ENCODE measurements at places on chromosomes 16 and 17.

DNA sequence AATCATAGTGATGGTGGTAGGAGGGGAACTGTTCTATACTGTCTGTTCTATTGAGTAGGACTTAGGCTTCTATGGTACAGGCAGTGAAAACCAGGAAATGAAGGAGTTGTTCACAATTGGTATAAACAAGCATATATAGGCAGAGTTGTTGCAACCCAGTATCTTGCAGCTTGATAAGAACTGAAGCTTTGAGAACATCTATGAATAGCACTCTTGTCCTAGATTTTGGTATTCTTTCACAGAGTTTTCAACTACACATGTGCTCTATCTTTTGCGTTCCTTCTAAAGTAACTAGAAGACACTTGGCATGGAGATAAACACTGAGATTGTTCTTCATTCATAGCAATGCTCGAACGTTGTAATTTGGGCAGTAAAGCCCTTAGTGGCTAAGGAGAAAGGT lies 91.8 kb downstream of the KCNJ2 start:
- DNase-seq: no peak

DNA sequence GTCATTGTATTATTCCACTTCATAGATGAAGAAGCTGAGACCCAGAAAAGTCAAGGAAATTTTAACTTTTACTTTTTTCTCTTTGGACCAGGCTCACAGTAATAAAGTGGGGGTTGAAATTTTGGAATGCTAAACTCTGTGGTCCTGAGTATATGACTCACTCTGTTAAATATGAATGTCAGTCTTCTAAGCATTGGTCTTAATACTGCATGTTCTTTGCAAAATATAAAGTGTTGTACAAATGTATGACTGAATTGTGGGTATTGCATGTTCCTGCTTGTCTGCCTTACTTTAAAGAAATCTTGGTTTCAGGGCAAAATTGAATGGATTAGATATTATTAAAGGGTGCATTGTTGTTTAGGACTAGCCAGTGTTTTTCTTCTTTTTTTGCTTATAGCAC lies 950.8 kb upstream of the GOT2 start:
- no peak for DNase-seq

DNA sequence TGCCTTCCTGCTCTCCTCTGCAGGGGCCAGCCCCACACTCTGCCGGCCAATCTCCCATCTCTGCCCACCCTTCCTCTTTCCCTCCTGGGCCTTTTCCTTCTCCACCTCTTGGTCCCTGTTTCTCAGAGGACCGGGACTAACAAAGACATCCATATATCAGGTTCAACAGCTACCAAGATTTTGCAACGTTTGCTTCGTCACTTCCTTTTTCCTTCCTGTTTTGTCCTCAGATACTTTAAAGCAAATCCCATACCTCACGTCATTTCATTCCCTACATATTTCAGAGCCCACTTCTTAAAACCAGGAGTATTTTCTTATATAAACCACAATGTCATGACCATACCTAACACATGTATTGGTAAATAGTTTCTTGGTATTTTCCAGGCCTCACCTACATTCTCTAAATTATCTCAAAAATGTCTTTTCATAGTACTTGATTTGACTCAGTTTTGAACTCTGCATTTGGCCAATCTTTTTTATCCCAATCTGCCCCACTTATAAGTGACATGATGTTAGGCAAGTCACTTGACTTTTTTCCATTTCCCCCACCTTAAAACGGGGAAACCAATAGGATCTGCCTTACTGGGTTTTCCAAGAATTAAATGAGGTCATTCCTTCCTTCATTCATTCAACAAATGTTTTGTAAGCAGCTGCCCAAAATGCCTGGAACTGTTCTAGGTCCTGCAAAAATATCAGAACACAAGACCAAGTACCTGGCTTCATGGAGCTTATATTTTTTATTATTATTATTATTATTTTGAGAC lies 7.2 kb upstream of the USP10 start:
- DNase-seq: peak; percentile 65

DNA sequence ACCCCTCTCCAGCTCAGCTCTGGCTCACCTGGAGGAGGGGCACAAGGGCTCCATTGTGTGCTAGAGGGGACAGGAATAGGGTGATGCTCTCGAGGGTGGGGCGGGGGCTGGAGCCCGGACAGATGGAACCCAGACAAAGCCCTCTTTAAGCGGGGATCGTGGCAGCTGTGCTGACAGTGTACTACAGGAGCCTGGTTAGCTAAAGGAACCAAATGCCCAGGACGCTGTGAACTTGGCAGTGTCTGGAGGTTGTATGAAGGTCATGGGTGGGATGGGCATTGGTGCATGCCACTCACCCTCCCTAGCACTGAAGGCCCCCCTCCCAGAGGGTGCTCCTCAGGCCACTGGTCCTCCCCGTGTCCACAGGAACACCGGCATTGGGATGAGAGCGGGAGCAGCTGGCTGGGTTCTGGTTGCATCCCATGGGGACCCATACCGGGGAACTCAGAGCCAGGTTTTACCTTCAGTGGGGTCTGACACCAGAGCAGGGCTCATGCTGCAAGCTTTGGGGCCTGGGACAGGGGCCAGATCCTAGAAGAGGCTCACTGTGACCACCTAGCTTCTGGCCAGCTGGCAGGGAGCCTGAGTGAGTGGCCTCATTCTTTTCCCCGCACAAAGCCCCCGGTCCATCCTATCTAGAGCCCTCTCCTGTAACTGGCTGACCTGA lies 11.9 kb downstream of the KIF19 start:
- DNase-seq: no peak

GRCh38 chr16:13421726-13422125 lies 498.2 kb upstream of the ERCC4 start:
- DNase-seq: no peak

DNA sequence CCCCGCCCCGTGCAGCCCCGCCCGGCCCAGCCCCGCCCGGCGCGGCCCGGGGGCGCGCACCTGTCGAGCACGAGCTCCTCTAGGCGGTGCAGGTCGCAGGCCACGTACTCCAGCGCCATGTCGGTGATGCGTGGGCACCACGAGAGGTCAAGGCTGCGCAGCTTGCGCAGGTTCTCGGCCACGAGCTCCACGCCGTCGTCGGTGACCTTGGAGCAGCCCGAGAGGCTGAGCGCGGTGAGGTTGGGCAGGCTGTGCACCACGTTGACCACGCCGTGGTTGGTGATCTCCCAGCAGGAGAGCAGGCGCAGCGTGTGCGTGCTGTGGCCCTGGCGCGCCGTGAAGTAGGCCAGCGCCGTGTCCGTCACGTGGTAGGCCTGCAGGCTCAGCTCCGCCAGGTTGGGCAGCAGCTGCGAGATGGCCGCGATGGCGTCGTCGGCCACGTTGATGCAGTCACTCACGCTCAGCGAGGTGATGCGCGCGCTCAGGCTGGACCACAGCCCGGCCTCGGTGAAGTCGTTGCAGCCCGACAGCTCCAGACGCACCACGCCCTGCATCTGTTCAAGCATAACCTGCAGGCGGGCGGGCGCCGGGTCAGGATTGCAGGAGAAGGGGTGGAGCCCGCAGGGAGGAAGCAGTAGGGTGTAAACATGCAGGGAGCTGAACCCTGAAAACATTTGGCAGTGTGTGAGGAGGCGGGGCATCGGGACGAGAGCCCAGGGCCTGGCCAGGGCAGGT lies 5.3 kb upstream of the WDR24 start:
- no peak for DNase-seq

GRCh38 chr17:3762922-3763776 lies 37.8 kb downstream of the ITGAE start:
- peak; percentile 22 for DNase-seq

GRCh38 chr16:84656649-84657048 lies 8.3 kb downstream of the KLHL36 start:
- no peak for DNase-seq

- DNase-seq: no peak
Observed at GRCh38 chr17:76063875-76064546, 8.3 kb downstream of the SRP68 start.

DNA sequence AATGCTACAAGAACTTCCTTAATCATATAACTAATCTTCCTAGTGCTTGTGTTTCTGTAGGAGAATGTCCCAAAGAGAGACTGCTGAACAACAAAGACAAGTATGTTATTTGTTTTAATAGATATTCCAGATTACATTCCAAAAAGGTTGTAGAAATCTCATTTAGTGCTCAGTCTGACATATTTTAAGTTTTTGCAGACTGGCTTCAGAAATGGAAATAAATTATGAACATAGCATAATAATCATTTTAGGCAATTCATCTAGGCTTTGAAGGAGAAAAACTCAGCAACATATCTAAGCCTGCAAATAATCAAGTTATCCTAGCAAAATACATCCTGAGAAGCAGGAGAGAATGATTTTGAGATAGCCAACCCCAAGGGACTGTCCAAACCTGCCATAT lies 171.6 kb upstream of the CDH5 start:
- no peak for DNase-seq

- peak; percentile 36 for DNase-seq
Observed at GRCh38 chr17:64384253-64385186, 6.1 kb downstream of the PECAM1 start.

DNA sequence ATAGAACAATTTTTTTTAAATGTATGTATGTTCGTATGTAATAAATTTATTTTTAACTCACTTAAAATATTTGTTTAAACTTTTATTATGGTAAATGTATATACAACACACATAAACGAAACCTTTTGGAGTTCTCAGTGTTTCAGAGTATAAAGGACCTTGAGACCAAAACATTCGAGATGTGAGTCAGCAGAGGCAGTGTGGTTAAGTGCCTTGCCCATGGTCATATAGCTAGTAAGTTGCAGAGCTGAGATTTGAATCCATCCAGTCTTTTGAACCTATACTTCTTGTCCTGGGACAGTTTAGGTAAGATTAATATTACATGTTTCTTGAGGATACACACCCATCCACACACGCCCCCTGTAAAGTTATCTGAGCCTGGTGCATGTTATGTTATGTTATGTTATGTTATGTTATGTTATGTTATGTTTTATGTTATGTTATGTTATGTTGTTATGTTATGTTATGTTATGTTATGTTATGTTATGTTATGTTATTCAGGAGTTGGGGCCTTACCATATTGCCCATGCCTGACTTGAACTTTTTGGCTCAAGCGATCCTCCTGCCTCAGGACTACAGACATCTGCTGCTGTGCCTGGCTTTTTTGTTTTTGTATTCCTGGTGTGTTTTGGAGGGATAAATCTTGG lies 41.8 kb downstream of the TNRC6A start:
- no peak for DNase-seq

- no peak for DNase-seq
Observed at GRCh38 chr17:67617304-67617899, 100.3 kb upstream of the NOL11 start.

DNA sequence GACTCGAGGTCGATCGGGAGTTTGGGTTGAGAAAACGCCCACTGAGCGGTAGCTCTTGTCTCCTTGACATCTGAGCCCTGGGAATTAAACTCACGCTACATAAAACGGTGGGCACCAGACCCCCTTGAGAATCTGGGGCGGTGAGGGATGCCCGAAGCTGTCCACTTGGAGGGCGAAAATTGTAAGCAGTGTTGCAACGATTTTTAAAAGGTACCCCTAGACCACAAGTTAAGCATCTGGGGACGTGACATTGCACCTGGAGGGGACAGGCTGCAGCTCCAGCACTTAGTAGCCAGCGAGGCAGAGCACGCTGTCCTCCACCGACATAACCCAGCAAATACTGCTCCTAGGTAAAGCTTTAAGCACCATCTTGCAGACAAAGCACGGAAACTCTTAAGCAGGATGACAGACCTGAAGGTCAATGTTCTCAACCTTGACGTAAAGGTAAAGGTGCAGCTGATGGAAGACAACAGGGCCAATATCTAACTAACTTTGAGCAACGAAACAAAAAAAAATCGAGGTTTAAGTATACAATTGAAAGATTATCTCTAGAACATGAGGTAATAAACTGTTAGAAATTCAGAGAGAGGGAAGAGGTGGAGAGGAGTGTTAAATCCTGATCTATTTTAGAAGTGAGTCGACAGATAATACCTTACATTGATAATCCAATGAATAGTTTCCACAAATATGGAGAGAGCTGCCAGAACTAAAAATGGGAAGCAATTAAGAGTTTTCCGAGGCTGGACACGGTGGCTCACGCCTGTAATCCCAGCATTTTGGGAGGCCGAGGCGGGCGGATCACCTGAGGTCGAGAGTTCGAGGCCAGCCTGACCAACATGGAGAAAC lies 921 bp upstream of the CDR2 start:
- DNase-seq: peak; percentile 27

GRCh38 chr16:12160249-12160648 lies 183.7 kb downstream of the SNX29 start:
- DNase-seq: no peak

- DNase-seq: no peak
Observed at GRCh38 chr17:21177401-21177800, 36.6 kb downstream of the TMEM11 start.

DNA sequence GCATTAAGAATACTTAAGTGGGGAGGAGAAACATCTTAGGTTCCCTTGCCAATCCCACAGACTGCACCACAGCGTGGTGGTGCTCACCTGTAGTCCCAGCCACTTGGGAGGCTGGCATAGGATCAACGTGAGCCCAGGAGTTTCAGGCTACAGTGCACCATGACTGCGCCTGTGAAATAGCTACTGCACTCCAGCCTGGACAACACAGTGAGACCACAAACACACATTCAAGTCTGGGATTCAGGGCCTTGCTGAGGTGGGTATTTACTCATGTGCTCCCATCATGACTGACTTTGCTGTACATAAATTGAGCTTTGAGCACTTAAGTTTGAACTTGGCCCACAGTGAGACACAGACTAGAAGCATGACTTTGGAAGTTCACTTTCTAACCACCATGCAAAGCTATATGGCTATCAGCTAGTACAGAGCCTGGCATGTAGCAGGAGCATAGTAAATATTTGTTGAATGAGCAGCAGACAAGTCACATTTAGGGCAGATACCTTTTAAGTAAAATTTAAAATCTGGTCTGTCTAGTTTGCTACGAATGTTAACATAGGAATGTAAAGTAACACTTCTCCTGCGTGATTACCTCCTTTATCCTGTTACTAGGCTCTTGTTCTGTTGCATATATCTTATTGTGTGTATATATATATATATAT lies 33.5 kb downstream of the CEP95 start:
- no peak for DNase-seq

DNA sequence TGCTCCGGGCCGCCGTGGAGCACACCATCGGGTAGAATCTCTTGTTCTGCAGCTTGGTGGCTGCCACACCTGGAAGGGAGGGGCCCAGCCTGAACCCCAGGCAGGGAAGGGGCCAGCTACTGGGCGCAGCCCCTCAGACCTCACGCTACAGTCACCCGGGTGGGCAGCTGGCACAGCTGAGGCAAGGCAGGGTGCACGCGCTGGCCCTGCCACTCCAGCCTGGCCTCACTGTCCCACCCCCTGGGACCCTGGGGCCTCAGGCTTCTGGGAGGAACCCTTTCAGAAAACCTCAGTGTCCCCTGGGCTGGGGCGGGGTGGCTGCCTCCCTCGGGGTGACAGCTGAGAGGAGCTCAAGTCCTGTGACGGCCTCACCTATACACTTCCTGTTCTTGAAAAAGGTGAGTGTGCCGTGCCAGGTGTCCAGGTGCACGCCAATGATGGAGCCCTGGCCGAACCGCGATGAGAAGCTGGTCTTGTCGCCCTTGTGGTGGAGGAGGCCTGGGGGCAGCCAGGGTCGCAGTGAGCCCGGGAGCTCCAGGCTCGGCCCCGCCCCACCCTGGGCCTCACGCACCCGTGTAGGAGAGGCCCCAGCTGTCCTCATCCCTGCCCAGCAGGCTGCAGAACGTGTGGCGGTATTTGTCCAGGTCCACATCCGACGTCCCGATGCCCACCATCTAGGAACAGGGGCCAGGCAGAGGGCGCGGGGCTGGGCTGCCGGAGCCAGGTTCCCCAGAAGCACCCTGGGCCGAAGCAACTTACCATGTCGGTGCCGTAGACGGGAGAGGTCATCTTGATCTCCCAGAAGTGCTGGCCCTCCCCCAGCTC lies 4.7 kb upstream of the MRPS34 start:
- no peak for DNase-seq

- DNase-seq: no peak
Observed at GRCh38 chr17:81514489-81514738, 1.8 kb upstream of the ACTG1 start.

- DNase-seq: no peak
Observed at GRCh38 chr17:65167566-65167965, 30.4 kb downstream of the RGS9 start.
